KBM-7 (cell line): ENCODE measurements at places on chromosomes 16 and 17.

- no peak for DNase-seq
Measured at GRCh38 chr17:7824021-7824924, 9.7 kb upstream of the KDM6B start.

- DNase-seq: peak; percentile 78
Measured at GRCh38 chr16:2474877-2475412, at the start of gene TBC1D24. TBC1D24 (plus strand) TSS chr16:2475127; CDS start chr16:2496149, 21,022 bp downstream.

GRCh38 chr16:85788819-85789218 is 10.5 kb downstream of the EMC8 start:
- no peak for DNase-seq

GRCh38 chr16:4131621-4132020 is 15.4 kb upstream of the ADCY9 start:
- DNase-seq: no peak

GRCh38 chr17:18919963-18920362 is 32.0 kb upstream of the SLC5A10 start:
- DNase-seq: no peak

GRCh38 chr16:56977216-56977615 is 12.1 kb upstream of the NLRC5 start:
- DNase-seq: no peak

DNA sequence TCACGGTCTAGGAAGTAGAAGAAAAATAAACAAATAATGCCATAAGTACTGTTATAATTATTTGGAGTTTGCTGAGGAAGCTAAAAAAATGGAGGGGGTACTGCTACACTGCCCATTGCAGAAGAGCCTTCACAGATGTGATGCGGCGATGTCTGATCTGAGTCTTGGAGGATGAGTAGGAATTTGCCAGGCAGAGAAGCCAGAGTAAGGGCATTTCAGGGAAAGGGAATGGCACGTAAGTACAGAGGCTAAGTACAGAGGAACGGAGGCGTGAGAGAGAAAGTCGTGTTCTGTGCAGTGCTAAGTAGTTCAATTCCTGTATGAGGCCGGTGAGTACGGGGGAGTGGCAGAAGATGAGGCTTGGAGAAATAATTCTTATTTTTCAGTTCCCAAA is 741 bp upstream of the GRB2 start:
- peak; percentile 34 for DNase-seq

DNA sequence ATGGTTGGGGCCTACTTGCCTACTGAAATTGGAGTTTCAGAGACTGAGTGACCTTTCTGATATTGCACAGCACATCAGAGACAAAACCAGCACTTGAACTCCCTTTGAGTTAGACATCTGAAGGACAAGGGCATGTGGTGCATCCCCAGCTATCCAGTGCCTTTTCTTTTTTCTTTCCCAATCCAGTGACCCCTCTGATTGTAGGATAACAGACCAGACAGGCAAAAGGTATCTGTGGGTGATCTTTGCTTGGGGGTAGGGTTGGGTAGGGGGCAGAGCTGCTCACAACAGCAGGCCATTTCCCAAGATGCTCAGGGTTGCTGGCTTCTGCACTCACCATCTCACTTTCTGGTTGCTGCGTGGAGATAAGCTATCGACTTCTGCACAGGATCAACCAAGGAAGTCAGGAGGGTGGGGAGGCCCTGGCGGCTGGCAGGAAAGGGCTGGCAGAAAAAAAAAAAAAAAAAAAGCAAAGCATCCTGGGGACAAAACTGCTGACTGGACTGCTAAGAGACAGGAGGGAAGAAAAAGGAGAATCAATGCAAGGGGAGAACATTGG is 42.2 kb downstream of the HOXB1 start:
- DNase-seq: peak; percentile 86
